ENCODE measurements at places on chromosomes 2 and 18.

- DNase-seq: no peak
Observed at GRCh38 chr2:103876611-103877010, 977.3 kb upstream of the POU3F3 start.

DNA sequence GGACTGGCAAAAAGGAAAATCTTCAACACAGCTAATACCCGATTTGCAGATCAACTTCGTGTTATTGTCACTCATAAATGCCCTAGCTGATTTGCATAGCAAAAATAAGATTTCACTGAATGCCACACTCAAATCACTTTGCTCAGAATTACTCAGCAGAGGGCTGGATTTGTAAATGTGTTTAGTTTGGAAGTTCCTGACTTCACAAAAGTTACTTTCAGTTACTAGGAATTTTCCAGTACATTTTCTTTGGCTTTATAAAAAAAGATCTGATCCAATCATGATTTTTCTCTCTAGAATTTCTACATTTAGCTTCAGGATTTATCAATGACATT lies 433.3 kb upstream of the ID2 start:
- DNase-seq: no peak

GRCh38 chr2:119366161-119366648 lies 429 bp downstream of the C2orf76 start:
- no peak for DNase-seq

- no peak for DNase-seq
Observed at GRCh38 chr2:239290618-239291474, 110.0 kb downstream of the HDAC4 start.

DNA sequence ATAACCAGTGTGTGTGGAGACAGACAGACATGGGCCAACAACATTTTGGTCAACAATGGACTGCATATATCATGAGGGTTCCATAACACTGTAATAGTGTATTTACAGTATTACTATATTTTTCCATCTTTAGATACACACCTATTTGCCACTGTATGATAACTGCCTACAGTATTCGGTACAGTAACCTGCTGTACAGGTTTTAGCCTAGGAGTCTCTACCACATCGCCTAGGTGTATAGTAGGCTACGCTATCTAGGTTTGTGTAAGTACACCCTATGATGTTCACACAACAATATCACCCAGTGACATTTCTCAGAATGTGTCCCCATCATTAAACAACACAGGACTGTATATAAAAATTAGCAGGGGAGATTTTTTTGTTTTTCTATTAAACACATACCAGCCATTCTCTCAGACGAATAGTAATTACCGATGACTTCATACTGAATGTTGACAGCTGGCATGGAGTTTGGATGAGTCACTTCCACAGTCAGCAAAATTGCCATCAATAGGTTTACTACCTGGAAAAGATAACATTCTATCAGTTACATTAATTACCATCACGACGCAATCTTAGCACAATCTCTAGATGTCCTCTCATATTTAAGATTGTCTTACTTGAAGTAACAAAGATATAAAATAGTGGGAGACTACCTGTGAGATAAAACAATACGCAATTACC lies 10.8 kb downstream of the LAPTM4A start:
- no peak for DNase-seq

DNA sequence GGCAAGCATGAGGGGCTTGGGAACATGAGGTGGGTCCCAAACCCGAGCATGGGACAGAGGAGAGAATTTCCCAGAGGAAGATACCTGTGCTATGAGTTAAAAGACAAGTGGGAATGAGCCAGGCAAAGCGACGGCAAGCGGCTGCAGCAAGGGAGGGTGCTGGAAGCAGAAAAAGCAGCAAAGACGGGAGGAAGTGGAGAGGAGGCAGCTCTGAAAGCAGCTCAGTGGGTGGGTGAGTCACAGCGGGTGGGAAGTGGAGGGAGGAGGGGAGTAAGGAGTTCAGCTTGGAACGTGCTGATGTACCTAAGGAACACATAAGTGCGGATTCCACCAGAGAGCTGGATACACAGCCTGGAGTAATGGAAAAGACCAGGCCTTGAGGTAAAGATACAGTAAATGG lies 41.4 kb downstream of the THUMPD2 start:
- no peak for DNase-seq

GRCh38 chr2:9549420-9549819 lies 6.2 kb downstream of the ADAM17 start:
- DNase-seq: no peak

- DNase-seq: no peak
Observed at GRCh38 chr2:110866045-110866444, 133.7 kb downstream of the ACOXL start.

- DNase-seq: no peak
Observed at GRCh38 chr18:48893608-48894600, 56.9 kb downstream of the SMAD7 start.

GRCh38 chr2:213787869-213788268 lies 503.6 kb downstream of the SPAG16 start:
- DNase-seq: no peak

DNA sequence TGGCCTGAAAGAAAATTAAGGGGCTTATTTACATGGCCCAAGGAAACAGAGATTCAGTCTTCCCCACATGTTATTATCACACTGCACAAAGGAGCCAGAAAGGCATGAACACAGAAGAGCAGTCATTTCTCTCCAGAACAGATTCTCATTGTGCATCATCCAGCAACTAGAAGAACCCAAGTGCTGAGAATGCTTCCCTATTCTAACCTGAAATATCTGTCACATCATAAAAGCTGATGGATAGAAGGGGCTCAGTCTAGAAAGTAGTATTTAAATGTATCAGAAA lies 145.8 kb downstream of the TMEM163 start:
- DNase-seq: no peak

GRCh38 chr2:172079838-172080640 lies 5.3 kb upstream of the DLX1 start:
- no peak for DNase-seq

- no peak for DNase-seq
Observed at GRCh38 chr2:101380376-101380775, 6.9 kb downstream of the CREG2 start.

DNA sequence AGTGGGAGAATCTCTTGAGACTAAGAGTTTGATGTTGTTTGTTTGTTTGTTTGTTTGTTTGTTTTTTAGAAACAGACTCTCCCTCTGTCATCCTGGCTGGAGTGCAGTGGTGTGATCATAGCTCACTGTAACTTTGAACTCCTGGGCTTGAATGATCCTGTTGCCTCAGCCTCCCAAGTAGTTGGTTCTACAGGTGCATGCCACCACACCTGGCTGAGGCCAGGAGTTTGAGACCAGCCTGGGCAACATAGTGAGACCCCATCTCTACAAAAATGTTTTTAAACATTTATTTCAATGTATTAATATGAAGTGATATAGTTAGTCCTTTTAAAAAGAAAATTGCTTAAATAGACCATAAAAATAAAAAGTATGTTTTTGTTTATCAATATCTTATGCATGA lies 35.6 kb downstream of the MAP3K19 start:
- DNase-seq: no peak

- DNase-seq: no peak
Observed at GRCh38 chr2:159988412-159988970, 73.9 kb downstream of the PLA2R1 start.

DNA sequence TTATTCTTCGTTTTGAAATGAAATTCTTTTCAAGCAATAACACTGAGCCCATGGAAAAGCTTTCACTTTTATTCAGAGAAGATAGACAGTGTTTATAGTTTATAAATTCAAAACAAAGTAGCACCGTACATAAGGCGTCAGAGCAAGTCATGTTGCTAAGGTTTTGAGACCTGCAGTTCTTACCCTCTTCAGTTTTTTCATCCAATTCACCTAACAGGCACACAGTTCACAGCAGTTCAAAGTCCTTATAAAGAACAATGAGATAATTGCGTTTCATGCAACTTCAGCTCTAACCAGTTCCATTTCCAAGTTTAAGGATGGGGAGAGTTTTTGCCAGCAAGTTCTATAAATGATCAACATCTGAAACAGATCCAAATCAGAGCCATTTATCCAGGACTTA lies 96.7 kb downstream of the ARHGAP15 start:
- DNase-seq: no peak

- no peak for DNase-seq
Observed at GRCh38 chr2:231124838-231125568, at the start of gene HTR2B. TSS of gene HTR2B (minus strand) at chr2:231125042. CDS start at chr2:231123764, 1,278 bp downstream.

DNA sequence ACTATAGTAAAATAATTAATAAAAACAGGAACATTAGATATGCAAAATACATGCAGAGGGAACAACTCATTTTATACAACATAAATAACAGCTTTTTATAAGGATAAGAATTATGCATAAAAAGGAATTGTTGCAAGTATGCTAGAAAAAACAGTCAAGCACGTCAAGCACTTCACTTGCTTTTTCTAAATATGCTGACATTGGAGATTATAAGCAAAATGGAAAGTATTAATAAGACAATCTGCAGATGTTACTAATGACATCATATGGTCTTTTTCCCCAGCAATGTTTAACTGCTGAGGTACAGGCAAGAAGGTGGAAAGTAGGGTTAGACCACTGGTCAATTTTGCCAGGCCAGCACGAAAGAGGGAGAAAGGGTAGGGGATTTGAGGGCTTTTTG lies 111.7 kb downstream of the HIBCH start:
- no peak for DNase-seq

GRCh38 chr18:56835331-56835730 lies 184.2 kb downstream of the WDR7 start:
- DNase-seq: no peak

- DNase-seq: no peak
Observed at GRCh38 chr2:121052521-121052920, 232.5 kb downstream of the TFCP2L1 start.

DNA sequence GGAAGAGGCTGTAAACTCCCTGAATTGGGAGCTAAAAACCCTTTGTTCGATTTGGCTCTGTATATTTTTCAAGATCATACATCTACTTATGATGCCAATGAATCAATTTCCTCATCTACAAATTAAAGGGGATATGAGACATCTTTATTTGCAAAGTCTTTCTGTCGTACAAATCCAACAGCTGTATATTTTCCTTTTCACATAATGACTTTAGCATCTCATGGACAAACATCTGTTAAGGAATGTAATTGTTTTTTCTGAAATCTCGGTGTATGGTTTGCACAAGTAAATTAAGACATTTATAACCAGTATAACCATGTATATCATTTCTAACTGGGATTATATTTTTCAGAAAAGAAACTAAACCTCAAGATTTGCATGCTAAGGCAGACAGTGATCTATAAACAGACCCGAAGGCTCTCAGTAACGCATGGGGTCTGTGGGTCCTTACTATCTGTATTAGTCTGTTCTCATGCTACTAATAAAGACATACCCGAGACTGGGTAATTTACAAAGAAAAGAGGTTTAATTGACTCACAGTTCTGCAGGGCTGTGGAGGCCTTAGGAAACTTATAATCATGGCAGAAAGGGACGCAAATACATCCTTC lies 130.8 kb downstream of the SLC8A1 start:
- DNase-seq: no peak

- DNase-seq: no peak
Observed at GRCh38 chr2:157899125-157899839, 23.2 kb upstream of the ACVR1 start.

GRCh38 chr18:36589857-36590543 lies 238.8 kb downstream of the TPGS2 start:
- DNase-seq: no peak

GRCh38 chr2:58852243-58852642 lies 611.1 kb upstream of the FANCL start:
- no peak for DNase-seq

DNA sequence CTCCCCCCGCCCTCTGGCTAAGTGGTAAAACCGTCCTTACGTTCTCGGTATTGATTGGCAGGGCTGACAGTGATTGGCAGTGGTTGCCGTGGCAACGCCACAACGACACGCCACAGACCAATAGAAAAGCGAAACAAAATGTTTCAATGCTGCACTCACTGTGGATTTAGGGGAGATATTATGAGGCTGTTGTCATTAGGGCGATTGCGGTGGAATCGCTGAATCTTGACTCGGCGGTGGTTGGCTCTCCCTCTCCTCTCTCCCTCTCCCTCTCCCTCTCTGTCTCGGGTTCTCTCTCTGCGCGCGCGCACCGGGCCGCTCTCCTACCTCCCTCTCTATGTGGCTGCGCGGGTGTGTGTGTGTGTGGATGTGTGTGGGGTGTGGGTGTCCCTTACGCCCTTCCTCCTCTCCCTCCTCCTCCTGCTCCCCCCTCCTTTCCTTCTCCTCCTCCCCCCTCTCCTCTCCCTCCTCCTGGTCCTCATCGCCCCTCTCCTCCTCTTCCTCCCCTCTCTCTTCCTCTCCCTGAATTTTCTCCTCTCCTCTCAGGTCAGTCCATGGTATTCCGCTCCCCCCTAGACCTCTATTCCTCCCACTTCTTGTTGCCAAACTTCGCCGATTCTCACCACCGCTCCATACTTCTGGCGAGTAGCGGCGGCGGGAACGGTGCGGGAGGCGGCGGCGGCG lies at the start of gene SIX3:
Gene SIX3 (plus strand): TSS at position 152 of the 684 bp plus-strand sequence. CDS start 403 bp downstream, at position 555.
- DNase-seq: no peak

DNA sequence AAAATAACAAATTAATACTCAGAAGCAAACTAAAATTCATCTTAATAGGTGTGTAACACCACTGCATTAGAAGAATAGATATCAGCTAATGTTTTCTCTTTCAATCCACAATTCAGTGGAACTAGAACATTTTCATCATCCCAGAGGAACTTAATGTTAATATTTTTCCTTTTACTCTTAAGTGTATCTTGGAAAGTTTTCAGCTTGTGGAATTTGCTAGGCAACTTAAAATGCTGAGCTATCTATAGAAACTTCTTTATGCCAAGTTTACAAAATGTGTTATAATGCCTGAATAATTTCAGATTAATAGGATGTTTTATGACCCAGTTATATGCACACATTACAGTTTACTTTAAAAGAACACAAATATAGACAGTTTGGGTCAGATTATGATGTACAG lies 86.6 kb upstream of the FAM237A start:
- no peak for DNase-seq

DNA sequence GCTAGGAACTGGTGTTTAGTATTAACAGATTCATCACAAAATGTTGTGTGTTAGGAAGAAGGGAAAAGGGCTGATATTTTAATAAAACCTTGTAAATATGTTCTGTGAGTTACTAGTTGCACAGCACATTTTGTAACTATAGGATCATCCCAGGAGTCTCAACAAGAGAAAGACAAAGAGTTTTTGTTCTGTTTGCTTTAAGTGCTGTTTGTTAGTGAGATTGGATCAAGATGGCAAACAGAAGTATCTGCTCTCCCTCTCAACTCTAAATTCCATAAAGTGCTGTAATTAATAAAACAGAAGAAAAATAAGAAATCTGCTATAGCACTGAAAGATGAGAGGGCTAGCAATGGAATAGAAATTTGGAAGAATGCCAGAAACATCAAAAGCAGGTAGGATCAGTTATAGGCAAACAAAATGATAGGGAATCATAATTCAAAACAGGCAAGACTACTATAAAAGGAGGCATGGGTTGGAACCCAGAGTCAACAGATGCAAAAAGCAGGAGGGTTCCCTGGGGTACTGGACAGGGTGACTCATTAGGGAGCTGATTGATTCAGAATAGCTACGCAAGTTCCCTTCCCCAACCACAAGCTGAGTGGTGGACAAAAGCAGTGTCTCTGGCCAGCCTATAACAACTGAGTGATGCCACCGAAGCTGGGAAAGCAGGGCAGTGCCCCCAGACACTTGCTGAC lies 75.8 kb downstream of the DYNC1I2 start:
- no peak for DNase-seq

- DNase-seq: peak; percentile 6
Observed at GRCh38 chr2:224909885-224910573, 132.2 kb downstream of the DOCK10 start.

- DNase-seq: no peak
Observed at GRCh38 chr2:104768694-104769093, 85.2 kb upstream of the POU3F3 start.

- DNase-seq: no peak
Observed at GRCh38 chr18:58966005-58966677, 101.5 kb downstream of the ZNF532 start.

- no peak for DNase-seq
Observed at GRCh38 chr2:128359841-128360240, 41.2 kb upstream of the HS6ST1 start.

GRCh38 chr2:119700866-119701265 lies 21.9 kb downstream of the TMEM177 start:
- DNase-seq: no peak
